Activated CD8-positive, alpha-beta T cell treated with anti-CD3 and anti-CD28 coated beads, Interleukin-2, amount 10 ng/mL, durations not matched to agents 7 days and 5 days (primary cell): ENCODE measurements at places on chromosomes 2 and 18. TPM values are rescaled to one million over a fixed set of nuclear protein-coding genes. Genes with fewer than 3 reads are reported as not detected.

ZNF236 gene
- total RNA-seq: 18.2 TPM

ERBB4 gene
- total RNA-seq: not detected

CCT7 gene
- 347 TPM for total RNA-seq

NEU2 gene
- total RNA-seq: not detected

- DNase-seq: no peak
Measured at GRCh38 chr2:6934758-6935651, 17.8 kb downstream of the RNF144A start.

- DNase-seq: peak; percentile 4
Measured at GRCh38 chr2:239824866-239825704, 200.1 kb downstream of the NDUFA10 start.
